ENCODE measurements at places on chromosomes 12 and 14.

DNA sequence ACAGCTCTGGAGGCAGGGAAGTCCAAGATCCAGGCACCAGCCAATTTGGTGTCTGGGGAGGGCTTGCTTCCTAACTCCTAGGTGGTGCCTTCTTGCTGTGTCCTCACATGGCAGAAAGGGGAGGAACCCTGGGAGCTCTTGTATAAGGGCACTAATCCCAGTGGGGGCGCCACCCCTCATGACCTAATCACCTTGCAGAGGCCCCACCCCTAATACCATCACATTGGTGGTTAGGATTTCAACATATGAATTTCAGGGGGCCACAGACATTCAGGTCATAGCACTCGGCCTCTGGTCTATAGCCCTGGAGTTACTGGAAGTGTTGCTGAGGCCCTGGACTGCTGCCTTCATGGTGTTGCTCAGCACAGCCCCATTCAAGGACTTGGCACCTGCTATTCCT is 14.6 kb downstream of the PSMD9 start:
- no peak for DNase-seq

GRCh38 chr12:51262758-51263177 is 7.4 kb downstream of the SMAGP start:
- no peak for DNase-seq

DNA sequence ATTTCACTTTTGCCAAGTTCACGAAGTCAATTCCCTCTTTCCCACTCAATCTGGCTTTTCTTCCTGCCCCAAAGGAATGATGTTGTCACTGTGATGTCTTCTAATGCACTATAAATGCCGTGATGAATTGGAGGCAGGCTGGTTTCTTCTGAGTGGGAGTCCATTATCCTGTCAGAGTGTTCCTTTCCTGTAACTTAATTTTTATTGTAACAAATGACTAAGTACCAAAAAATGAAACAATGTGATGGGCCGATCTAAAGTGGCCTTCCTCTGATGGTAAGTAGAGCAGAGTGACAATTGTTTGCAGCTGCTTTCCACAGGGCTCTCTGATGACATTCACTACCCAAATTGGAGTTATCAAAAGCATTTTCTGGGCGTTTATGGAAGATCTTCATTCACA is 22.2 kb downstream of the TMEM30B start:
- no peak for DNase-seq

DNA sequence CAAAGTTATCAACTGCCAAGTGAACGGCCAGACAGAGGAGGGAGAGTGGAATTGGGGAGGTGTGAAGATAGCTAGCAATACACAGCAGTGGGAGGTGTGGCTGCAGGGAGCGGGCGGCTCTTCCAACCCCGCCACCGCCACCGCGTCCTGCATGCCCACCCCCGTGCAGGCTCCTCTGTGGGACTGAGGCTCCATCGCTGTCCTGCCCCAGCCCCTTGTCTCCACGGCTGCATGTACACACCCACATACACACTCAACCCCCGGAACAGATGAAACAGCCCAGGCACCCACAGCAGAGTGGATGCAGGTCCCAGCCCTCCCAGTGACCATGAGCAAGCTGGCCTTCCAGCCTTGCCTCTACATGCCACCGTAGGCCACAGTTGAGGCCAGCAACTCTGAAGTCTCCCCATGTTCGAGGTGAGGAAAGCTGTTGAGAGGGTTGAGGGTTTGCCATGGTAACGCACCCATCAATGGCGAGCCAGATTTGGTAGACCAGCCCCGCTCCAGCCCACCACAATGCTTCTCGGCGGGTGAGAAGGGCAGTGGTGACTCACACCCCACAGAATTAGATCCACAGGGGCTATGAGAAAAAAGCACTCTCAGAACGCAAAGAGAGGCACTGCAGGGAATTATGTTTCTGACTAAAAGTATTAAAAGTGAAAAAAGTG is 39.3 kb downstream of the PITPNM2 start:
- no peak for DNase-seq

DNA sequence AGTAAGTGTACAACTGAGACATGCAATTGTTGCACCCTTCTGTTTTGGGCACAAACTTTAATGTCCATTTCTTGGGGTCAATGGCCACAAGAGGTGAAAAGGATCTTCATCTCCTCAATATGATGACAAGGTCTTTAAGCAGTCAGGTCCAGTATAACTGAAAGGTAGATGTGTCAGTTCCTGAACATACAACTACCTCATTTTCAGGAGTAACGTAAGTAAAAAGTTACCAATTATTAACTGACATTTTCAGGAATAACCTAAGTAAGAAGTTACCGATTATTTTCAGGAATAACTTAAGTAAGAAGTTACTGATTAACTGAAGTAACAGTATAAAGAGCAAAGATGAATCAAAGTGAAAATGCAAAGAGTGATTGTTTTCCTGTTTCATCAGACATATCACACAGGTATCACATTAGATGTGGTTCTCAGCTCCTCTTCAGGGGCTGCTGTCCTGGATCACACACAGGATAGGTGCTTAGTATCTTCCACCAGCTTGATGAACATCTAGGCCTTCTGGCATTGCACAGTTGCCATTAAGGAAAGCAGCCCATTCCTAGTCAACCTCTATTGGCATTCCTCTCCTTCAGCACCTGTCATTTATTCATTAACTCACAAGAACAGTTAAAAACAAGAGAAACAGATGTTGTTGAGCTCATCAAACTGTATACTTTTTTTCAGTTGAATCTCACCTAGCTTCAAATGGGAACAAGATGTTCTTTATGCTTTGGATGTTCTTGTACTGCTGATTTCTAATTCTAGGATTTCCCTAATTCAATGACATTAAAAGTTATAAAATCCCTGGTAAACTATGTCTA is 200.0 kb downstream of the FOXG1 start:
- no peak for DNase-seq

GRCh38 chr14:22524784-22525161 is 64.3 kb downstream of the DAD1 start:
- no peak for DNase-seq

DNA sequence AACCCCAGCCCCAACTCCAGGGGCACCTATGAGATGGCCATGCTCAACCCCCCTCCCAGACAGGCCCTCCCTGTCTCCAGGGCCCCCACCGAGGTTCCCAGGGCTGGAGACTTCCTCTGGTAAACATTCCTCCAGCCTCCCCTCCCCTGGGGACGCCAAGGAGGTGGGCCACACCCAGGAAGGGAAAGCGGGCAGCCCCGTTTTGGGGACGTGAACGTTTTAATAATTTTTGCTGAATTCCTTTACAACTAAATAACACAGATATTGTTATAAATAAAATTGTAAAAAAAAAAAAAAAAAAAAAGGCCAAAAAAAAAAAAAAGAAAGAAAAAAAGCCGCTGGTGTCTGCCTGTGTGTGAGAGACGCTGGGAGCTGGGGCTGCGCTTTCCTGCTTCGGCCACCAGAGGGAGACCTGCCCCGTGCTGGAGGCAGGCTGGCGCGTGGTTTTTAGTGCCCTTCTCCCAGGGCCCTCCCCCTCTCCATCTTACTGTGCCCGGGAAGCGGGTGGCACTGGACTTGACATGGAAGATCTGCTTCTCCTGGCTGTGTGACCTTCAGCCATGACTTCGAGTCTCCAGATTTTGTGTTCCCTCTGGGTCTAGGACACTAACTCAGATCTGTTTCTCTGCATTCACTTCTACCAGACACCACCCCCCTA is 3.4 kb upstream of the NXPH4 start:
- DNase-seq: peak; percentile 73

DNA sequence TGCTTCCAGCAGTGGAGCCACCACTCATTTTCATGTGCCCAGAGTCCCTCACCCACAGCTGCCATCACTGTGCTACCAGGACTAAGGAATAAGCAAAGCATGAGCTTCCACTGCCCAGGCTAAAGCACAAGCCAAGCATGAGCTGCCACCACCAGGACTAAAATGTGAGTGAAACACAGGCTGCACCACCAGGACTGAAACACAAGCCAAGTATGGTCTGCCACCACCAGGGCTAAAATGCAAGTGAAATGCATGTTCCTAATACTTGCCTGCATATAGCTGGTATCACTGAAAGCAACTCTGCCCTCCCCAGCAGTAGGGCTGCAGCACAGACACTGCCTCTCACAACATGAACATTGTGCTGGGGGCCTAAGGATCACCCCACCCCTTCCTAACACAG is 30.0 kb downstream of the CEP83 start:
- no peak for DNase-seq

- no peak for DNase-seq
Observed at GRCh38 chr12:113471619-113472171, at the start of gene LHX5. Gene LHX5 (minus strand): TSS chr12:113471871. CDS start chr12:113471498, 373 bp downstream.

DNA sequence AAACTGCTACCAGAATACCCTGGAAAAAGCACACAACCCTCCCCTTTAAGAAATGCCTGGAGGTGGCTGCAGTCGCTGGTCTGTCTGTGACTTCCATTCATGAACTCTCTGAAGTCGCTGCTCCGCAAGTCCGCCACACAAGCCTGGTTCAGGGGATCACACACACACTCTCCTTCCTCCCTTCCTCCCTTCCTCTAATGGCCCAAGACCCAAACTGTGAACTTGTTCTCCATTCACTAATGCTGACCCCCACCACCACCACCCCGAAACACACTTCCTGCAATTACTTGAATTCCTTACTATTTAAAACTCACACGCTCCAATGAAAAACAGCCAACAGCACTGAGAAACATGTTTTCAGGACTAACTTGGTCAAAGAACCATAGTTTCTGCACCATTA is 1.0 kb upstream of the LMO3 start:
- no peak for DNase-seq

- no peak for DNase-seq
Observed at GRCh38 chr12:30329281-30329680, 366.4 kb downstream of the IPO8 start.

DNA sequence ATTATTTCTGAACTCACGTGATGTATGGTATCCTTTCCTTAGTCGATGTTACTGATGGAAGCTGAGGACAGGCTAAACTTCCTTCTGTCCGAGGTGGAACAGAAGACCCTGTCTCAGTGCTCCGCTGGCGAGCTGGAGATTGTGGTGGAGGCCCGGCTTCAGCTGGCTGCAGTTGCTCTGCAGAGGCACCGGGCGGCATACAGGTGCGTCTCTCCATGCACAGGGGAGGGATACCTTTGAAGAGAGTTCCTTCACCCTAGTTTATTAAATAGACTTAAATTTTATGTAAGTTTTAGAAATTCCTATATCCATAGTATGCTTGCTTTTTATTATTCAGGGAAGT is 186.7 kb upstream of the NEDD1 start:
- DNase-seq: no peak

GRCh38 chr14:84208451-84208850 is 1321.5 kb upstream of the FLRT2 start:
- DNase-seq: no peak

GRCh38 chr12:10101648-10102220 is 2.9 kb upstream of the CLEC1A start:
- DNase-seq: no peak

DNA sequence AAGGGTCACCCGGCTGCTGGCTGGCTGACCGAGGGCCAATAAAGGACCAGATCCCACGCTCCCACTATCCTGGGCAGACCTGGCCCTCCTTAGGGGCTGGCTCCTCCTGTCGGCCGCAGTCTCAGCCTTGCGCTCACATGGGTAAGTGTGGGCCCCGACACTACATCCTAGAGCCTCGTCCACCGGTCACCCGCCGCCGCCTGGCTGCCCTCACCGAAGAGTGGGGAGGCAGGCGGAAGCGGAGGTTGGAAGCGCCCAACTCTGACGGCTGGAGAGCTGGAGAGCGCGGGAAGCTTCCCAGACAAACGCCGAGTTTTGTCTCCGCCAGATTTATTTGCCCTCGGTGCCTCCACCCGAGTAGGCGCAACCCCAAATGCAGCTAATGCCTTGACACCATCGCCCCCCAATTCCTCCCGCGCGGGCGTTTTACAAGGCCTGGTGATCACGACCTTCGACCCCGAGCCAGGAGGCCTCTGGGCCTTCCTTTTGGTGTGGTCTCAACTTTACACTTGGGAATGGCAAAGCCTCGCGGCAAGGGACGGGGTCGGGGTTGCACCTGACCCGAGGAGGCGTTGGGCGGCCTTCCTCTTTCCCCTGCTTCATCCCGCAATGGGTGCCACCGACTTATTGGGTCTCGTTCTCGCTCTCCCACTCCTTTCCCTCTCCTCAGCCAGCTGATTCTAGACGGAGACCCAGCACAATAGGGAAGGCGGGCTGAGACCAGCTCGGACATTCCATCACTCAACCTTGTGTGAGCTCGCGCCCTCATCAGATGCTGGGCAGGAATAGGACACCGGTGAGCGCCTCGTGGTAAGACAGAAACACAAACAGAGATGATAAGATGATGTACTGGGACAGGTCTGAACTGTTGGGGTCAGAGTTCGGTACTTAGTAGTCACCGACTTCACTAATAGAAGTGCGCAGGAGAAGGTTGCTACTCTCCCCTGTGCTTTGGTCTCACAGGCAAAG is 78.3 kb upstream of the ANO4 start:
- no peak for DNase-seq

DNA sequence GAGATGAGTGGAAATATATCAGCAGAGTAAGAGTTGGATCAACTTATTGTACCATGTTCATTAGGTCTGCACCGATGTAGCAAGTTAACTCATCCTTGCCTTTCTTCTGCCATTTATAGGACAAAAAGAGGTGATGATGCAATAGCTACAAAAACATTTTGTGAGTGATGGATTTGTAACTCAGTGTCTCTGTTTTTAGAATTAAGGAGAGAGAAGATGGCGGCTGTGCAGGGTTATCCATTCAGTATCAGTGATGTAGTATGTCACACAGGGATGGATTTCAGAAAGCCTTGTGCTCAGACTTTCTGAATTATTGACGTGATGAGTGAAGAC is 62.1 kb upstream of the GNPNAT1 start:
- DNase-seq: no peak

DNA sequence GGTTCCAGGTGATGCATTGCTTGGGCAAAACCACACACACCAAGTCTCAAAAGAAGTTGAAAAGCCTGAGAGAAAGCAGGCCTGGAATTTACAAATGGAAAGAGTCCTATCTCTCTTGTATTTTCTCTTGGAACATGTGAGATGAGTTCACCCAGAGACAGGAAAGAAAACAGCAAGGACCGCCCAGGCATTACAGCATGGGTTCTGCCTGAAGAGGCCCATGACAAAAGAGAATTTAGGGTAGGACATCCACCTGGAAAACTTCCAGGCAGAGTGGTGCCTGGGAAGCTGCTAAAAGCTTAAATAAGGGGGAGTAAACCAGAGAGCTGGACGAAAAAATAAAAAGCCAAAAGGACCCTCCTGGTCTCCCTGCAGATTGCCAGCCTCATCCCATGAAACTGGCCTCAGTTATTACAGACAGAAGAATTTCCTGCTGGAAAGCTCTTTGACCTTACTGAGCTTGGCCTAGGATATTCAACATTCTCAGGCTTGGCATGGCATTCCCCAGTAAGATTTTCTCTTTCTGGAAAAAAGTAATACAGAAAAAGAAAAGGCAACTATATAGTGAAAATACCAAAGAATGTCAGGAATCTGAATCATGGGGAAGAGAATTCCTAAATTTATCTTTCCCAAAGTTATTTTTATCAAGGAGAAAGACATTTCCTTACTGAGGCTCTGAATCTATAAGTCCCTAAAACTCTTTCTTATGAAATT is 121.3 kb upstream of the NUDT4 start:
- DNase-seq: no peak

- no peak for DNase-seq
Observed at GRCh38 chr14:36442824-36443241, 77.2 kb downstream of the NKX2-1 start.

Measured in stimulated activated CD8-positive, alpha-beta memory T cell treated with anti-CD3 and anti-CD28 coated beads, Interleukin-15, amount 100 ng/mL, for 1 hour (primary cell).